GOT3 (cell line): ENCODE measurements at places on chromosomes 2 and 18.

- DNase-seq: no peak
These were observed 3.1 kb downstream of the GYPC start for GRCh38 chr2:126658905-126659561.

DNA sequence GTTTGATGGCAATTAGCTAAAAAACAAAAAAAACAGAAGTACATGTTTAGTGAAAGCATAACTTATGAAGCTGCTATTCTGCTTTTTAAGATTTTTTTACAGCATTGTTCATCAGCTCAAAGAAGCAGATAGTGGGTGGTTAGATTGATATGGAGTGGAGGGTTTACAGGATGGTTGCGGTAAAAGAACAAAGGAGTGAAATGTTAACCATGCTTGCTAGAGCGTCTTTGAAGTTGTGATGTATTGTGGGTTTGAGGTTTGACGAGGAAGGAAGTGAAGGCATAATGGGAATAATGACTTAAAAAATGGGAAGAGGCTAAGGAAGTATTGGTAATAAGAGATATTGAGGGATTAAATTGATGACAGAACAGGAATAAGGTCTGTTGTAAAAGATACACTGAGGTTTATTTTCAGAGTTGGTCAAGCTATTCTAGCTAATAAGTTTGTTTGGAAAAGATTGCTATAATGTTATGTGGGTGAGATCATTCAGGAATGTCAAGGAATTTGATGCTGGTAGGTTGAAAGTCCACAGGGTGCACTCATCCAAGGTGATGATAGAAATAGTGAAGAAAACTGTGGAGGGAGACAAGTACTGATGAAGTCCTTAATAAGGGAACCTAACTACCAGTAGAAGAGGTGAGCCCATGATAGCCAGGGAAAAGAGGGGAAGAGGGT is 14.6 kb downstream of the SPOPL start:
- no peak for DNase-seq

DNA sequence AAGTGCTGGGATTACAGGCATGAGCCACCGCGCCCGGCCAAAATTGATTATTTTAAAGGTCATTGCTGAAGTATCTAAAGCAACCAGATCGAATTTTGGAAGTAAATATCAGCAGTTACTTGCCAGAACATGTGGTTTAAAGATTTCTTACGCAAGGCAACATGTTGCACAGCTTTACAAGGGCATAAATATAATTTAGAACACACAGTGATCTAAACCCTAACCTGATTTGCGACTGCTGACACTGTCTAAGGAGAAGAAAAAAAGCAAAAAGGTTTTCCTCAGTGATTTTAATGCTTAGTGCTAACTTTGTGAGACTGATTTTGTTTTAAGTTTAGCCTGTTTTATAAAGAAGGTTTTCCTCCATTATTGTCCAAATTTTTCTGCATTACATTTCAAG is 569.9 kb upstream of the LINC00305 start:
- no peak for DNase-seq

- DNase-seq: no peak
These were observed 131.9 kb upstream of the ID2 start for GRCh38 chr2:8549942-8550341.

GRCh38 chr2:69285379-69285894 is 101.6 kb downstream of the GFPT1 start:
- no peak for DNase-seq
